Spleen (tissue), 13 donors: ENCODE measurements at places on chromosomes 5 and 9. TPM values are rescaled to one million over a fixed set of nuclear protein-coding genes. Genes with fewer than 3 reads are reported as not detected.

Gene OR13F1
- not detected for total RNA-seq

Gene TMEM174
- total RNA-seq: not detected

Gene CCDC187
- not detected for total RNA-seq

Gene PCDHGB5
- 3.9 TPM for total RNA-seq

Gene PCDHGA5
- total RNA-seq: 2.2 TPM

Gene PRDM12
- total RNA-seq: not detected

Gene DRD1
- total RNA-seq: not detected

Gene TDRD7
- total RNA-seq: 18.6 TPM

Gene PTGER4
- total RNA-seq: 108 TPM

Gene BSPRY
- 1.7 TPM for total RNA-seq

Gene OR1Q1
- not detected for total RNA-seq

Gene CFAP90
- not detected for total RNA-seq

Gene FOXD4L3
- 0.50 TPM for total RNA-seq

Gene STING1
- 99.7 TPM for total RNA-seq

Gene CCNJL
- total RNA-seq: 13.4 TPM

Gene ZNF354C
- 8.3 TPM for total RNA-seq

Gene FOXI1
- total RNA-seq: not detected

Gene DEPDC1B
- 4.2 TPM for total RNA-seq

Gene ZBTB6
- total RNA-seq: 11.8 TPM

Gene LHX6
- 0.40 TPM for total RNA-seq

Gene PGM5
- total RNA-seq: 18.3 TPM

Gene ZFP37
- total RNA-seq: 4.1 TPM

Gene GLE1
- 21.3 TPM for total RNA-seq

Gene INSL6
- not detected for total RNA-seq

Gene SPINK7
- total RNA-seq: not detected

Gene SYNPO
- 68.9 TPM for total RNA-seq

Gene SAXO1
- total RNA-seq: 0.47 TPM

Gene CCDC171
- 1.9 TPM for total RNA-seq

Gene PIP5K1B
- 8.4 TPM for total RNA-seq

Gene PPP1R2B
- total RNA-seq: not detected

Gene ITK
- 49.9 TPM for total RNA-seq

Gene IL4
- total RNA-seq: not detected

Gene EGR1
- total RNA-seq: 5.7 TPM

Gene PRUNE2
- 21.0 TPM for total RNA-seq

Gene HMMR
- total RNA-seq: 5.3 TPM

Gene SPATA31C1
- total RNA-seq: not detected
